ENCODE measurements at places on chromosomes 2 and 18. TPM values are rescaled to one million over a fixed set of nuclear protein-coding genes. Genes with fewer than 3 reads are reported as not detected.

Gene ABCB11
- 0.03 TPM for total RNA-seq

Gene IL36G
- not detected for total RNA-seq

DNA sequence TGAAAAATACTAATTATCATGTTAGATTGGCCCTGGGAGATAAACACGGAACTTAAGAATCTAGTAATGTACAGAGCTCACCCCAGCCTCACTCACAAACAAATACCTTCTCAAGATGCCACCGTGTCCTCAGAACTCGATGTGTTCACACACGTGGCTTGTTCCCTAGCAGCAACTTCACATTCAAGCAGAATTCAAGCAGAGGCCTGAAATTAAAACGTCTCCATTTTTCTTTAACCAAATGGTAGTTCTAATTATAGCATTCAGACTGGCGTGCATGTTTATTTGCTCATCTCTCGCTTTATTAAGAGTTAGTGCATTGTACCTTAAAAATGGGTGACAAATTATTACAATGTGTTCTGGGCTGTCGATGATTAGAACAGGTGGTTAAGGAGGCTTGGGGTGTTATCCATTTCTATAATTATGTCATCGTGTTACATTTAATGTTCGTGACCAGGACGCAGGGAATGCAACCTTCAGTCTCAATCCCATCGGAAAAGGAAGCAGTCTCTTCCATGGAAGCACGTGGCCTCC, 57.3 kb upstream of the SLC66A3 start:
- DNase-seq, result no peak

- no peak for DNase-seq
Observed at GRCh38 chr2:184769023-184769422, 170.7 kb downstream of the ZNF804A start.

GRCh38 chr2:217184242-217184641, 324.4 kb upstream of the TNP1 start:
- DNase-seq, result no peak

DNA sequence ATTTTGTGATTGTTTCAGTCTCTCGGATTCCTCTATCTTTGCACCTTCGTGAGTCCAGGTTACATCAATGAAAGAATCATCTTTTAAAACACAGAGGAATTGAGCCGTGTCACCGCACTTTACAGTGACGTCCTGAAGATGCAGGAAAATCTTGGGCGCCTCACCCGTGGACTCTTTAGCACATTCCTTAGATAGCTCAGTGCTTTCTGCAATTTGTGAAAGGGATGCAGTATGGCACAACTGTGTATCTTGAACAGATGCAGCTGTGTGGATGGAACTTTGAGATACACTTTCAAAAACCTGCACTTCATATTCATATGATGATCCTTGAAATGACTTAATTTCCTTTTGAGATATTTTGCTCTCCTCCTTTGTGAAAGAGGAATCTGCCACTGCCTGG, 50.9 kb downstream of the TTN start:
- DNase-seq, result no peak
